ENCODE measurements at places on chromosomes 11 and 22.

GRCh38 chr11:344836-345578 is 24.3 kb upstream of the B4GALNT4 start:
- DNase-seq, result no peak

DNA sequence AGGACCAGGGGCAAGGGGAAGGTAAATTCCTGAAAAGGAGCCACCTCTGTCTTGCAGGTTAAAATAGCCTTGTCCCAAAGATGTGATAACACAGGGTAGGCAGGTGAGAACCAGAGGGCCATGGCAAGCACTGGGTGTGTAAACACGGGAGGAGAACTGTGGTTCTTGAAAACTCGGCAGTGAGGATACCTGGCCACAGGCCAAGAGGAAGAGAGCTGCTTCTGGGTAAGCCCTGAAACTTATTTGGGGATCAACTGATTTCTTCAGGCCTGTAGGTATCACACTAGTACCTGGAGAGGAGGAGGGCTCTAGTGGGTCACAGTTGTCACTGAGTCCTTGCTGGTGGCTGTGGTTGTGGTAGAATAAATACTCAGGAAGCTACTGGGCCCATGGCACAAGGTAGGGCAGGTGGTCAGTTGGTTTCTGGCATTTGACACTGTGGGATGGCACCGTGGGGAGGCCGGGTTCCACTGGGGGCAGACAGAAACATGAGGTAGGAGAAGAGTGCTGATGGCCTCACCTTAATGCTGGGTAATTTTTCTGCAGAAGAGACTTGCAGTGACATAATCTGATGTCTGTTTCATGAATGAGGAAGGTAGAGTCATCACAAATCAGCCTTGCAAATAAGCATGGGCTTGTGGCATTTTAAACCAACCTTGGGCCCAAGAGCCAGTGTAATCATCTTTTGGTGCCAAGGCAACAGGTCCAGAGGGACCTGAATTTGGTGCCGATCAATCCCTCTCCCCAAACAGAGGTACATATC is 22.0 kb downstream of the AMPD3 start:
- no peak for DNase-seq

DNA sequence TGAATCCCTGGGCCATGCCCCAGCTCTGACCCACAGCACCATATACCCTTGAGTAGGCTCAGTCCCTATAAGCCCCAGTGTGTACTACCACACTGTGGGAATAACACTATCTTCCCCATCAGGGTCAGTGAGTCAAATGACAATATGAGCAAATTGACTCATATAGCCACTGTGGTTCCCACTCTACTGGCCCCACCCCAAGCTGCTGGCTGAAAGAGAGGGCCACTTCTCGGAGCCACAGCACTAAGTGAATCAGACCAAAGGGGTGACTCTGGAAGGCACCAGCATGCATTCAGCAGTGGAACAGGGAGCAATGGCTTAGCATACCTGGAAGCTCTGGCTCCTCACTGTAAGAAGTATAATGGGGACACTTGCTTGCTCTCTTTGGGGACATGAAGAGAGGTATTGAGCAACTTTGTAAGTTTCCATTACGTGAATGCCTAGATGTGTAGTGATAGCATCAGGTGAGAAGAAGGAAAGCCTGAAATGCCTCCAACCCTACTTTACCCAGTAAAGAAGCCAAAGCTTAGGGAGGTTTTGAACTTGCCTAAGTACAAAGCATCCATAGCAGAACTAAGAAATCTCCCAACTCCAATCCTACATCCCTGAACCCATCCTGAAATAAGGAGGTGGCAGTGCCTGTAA is 13.5 kb downstream of the CD59 start:
- DNase-seq, result no peak

- no peak for DNase-seq
Observed at GRCh38 chr11:119207415-119207960, 1.3 kb downstream of the CBL start.

DNA sequence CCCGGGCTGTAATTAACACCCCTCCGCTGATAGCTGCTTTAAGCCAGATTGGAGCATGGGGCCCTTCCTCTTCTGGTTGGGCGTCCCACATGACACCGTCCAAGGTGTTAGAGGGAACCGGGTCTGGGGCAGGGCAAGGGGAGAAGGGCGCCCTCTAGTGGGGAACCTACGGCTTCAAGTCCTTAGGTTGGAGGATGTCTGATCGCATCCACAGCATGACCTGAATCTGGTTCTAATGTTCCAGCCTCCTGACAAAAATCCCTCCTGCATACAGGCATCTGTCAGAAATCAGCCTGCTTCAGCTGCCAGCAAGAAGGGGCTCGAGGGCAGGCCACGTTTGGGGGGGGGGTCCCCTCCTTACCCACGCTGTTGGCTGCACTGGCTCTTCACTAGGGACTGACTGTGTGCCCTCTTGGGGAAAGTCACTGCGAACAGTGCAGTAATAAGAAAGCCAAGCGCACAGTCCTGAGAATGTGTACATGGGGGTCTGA is 94.2 kb upstream of the TBCEL start:
- peak; percentile 12 for DNase-seq

GRCh38 chr11:116492600-116492999 is 280.2 kb downstream of the BUD13 start:
- no peak for DNase-seq

- DNase-seq, result peak; percentile 34
Observed at GRCh38 chr11:112129656-112130055, 34.2 kb downstream of the IL18 start.

GRCh38 chr11:113082341-113082955 is 121.2 kb downstream of the NCAM1 start:
- DNase-seq, result no peak

DNA sequence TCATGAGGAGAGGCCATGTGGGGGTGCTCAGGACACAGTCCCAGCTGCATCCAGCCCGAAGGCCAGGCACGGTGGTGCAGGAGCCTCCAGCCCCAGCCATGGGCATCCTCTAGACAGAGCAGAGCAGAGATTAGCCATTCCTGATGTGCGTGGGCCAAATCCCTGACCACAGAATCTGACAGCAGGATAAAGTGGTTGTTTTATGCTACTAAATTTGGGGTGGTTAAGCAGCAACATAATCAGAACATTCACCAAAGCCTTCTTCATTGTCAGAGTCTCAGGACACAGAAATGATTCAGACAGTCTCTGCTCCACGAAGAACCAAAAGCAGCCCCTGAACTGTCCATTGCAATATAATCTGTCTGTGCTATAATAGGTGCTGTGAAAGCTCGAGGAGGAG is 19.7 kb downstream of the RASD2 start:
- no peak for DNase-seq

GRCh38 chr11:21427726-21428125 is 758.3 kb downstream of the NELL1 start:
- DNase-seq, result no peak

DNA sequence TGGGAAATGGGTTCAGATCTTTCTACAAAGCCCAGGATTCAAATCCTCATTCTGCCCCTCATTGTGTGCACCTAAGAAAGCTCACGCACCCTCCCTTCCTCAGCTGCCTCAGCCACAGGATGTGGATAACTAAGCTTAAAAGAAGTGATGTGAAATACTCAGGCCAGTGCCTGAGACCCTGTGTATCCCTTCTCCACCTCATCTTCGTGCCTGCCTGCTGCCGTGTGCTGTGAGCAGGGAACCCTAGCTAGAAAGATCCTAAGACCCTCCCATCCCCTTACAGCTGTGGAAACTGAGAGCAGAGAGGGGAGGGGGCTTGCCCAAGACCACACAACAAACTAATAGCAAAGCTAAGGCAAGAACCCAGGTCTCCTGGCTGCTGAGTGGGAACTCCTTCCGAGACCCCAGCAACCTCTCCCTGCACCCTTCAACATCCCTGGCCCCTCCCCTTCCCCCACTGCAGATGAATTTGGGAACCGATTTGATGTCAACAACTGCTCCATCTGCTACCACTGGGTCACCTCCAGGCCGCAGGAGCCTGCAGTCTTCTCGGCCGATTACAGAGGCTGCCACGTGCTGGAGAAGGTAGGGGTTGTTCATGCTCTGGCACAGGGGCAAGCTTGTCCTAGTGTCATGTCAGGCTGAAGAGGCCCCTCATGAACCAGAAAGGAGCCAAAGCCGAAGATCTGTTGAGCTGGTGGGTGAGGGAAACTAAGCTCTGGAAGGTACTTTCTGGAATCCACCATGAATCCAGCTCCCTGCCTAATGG is 1.5 kb downstream of the ZP1 start:
- no peak for DNase-seq

DNA sequence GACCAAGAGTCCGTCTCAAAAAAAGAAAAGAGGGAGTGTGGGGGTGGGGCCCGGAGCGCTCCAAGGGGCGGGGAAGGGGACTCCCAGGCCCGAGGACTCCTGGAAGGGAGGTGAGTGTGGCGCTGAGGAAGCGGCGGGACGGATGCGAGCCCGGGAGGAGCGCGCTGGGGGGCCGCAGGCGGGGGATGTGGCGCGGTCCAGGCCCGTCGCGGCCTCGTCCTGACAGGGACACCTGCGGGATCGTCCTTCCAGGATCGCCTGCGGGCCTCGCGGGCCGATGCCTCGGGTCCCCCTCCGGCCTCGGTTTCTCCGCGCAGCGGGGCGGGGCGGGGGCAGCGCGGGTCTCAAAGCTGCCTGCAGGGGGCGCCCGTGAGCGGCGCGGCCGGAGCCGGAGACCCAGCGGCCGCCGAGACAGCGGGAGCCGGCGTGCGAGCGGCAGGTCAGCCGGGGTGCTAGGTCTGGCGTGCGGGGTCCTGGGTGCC is 3.8 kb upstream of the ADORA2A start:
- DNase-seq, result peak; percentile 56

GRCh38 chr11:61129639-61130523 is 27.6 kb downstream of the CD5 start:
- DNase-seq, result peak; percentile 88

- no peak for DNase-seq
Observed at GRCh38 chr11:105109855-105110687, 29.5 kb downstream of the CARD18 start.

DNA sequence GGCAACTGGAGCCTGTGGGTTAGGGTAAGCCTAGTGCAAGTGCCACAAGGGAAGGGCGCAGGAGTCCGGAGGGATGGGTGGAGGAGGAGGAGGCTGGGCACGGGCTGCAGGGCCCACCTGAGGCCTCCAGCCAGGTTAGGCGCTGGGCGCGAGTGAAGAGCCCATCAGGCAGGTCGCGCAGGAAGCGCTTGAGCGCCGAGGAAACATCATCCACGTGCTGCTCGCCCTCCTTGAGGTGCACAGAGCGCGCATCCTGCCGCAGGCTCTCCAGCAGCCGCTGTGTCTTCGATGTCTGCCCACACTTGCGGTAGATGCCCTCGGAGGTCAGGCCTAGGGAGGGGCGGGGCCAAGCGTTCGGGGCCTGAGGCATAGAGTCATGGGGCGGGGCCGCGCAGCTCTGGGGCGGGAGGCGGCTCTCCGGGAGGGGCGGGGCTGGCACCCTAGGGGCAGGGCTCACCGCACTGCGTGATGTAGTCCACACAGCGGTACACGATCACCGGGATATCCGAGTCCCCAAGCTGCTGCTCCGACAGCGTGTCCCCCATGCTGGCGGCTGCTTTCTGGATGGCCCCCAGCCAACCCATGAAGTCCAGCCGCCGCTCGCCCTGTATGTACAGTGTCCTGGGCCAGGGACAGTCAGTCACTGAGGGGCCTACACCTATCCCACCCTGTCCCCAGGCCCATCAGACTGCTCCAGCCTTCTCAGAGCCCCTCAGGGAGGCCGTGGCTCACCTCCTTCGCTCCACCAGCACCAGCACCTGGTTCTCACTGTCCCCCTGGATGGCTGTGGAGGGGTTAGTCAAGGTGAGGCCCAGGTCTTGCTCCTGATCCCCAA is 22.9 kb upstream of the PDE2A start:
- DNase-seq, result no peak

DNA sequence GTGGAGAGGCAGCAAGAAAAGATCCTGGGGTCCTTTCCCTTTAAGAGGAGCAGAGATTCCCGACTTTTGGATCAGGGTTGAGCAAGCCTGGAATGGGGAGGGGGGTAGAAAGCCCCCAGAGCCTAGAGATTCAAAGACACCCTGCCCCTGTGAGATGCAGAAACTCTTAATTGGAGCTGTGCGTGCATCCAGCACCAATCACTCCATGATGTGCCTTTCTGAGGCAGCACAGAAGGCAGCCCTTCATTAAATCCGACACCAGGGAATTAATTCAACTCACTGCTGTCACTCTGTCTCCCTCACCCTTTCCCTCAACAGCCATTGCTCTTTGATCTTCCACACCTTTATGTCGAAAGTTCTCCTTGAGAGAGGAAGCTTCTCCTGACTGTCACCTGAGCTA is 43.0 kb downstream of the DSCAML1 start:
- DNase-seq, result no peak

GRCh38 chr22:24772493-24773220 is 1.9 kb downstream of the PIWIL3 start:
- no peak for DNase-seq

GRCh38 chr11:70825893-70826540 is 426.4 kb downstream of the SHANK2 start:
- DNase-seq, result no peak

DNA sequence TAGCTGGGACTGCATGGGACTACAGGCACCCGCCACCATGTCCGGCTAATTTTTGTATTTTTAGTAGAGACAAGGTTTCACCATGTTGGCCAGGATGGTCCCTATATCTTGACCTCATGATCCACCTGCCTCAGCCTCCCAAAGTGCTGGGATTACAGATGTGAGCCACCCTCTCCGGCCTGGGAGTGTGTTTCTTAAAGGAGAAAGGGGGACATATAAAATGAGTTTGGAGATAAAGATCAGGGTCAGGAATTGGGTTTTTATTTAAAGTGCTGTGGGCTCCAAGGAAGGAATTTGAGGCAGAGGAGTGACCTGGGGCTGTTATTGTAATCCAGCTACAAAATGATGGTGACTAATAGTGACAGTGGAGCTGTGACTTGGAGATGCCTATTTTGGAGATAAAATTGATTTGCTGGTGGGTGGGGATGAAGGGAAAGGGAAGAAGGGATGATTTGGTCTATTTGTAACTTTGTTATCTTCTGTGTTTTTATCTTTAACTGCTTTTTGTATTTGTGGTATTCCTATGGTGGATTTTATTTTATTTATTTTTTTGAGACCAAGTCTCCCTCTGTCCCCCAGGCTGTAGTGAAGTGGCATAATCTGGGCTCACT is 5.0 kb downstream of the CRKL start:
- no peak for DNase-seq

Data from CD4-positive, alpha-beta T cell (primary cell).